ENCODE measurements at places on chromosomes 2 and 18. TPM values are rescaled to one million over a fixed set of nuclear protein-coding genes. Genes with fewer than 3 reads are reported as not detected.

Gene GPR39
- not detected for total RNA-seq

Gene SNORC
- total RNA-seq, result 2.4 TPM

Gene LOXHD1
- 0.45 TPM for total RNA-seq

Gene CRYGA
- not detected for total RNA-seq

Gene FBXO48
- total RNA-seq, result 1.3 TPM

Gene MSTN
- not detected for total RNA-seq

Gene ADD2
- 26.3 TPM for total RNA-seq

Gene RTP5
- total RNA-seq, result 0.22 TPM

Gene ZSWIM2
- not detected for total RNA-seq

Gene CPO
- not detected for total RNA-seq

Gene RRM2
- total RNA-seq, result 396 TPM

DNA sequence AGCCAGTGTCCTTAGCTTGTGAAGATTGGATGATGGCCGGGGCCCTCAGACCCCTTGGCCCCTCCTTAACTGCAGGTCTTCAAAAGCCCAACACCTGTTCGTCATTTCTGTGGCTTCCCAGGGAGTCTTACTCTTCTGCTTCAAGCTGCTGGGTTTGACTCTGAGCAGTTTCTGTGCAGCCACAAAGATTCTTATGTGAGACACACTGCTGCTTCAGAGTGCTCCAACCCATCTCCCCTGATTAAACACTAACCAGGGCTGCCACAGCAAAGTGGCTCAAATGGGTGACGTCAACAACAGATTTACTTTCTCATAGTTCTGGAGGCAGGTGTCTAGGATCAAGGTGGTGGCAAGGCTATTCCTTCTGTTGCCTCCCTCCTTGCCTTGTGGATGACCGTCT is 40.8 kb downstream of the TSN start:
- DNase-seq, result no peak

- no peak for DNase-seq
Measured at GRCh38 chr2:200620606-200621390, 35.0 kb downstream of the AOX1 start.

GRCh38 chr2:148922062-148922461 is 47.0 kb downstream of the KIF5C start:
- no peak for DNase-seq

DNA sequence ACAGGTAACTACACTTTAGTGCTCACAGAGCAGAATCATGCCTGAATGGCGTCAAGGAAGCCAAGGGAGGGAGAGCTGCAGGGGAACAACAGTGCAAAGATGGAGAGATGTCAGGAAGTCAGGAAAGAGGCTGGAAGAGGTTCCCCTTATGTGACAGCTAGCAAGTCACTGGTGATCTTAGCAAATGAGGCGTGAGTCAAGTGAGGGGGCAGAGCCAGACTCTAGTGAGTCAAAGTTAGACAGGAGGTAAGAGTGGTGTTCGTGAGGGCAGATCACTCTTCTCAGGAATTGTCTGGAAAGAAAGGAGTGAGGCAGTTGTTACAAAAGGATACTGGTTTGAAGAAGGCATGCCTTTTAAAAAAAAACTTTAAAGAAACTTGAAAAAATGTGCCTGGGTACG is 87.1 kb downstream of the MEP1B start:
- DNase-seq, result no peak

DNA sequence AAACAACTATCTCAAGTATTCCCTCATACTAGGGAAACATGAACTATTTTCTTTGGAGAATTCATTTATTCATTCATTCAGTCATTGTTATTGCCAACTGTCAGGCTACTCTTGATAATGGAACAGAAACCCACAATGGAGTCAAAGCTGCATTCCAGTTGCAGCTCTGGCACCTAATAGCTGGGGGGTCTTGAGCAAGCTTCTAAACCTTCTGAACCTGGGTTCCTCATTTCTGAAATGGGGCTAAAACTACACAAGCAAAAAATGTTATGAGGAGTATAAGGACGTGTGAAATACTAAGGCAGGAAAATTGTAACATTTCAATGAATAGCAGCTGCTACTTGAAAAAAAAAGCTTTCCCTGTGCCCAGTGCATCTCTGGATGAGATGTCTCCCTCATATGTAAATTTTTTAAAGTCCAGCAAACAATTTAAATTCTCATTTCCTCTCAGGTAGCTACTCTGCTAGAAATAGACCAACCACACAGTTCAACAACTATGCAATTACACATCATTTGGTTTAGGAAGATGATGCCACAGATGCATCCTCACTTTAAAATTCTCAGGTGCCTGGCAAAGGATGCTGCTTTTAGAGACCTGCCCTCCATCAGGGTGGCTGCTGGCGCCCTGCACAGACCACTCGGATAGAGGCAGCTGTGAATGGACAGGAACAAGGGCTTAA is 38.5 kb downstream of the SPRED2 start:
- DNase-seq, result no peak

DNA sequence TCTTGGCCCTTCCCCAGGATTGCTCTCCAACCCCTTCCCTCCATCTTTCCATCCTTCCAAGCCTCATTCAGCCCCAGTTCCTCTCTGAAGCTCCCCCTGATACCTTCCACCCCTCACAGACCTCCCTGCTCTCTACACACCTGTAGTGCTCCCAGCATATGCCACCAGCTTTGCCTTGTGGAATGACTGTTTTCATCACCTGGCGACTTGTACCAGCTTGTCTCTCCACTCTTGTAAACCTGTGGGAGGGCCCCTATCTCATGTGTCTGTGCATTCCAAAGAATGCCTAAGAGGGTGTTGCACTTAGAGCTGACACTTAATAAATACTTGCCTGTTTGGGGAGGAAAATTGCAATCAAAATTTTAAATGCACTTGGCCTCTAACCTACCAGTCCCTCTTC is 198.7 kb downstream of the BCL11A start:
- DNase-seq, result no peak

DNA sequence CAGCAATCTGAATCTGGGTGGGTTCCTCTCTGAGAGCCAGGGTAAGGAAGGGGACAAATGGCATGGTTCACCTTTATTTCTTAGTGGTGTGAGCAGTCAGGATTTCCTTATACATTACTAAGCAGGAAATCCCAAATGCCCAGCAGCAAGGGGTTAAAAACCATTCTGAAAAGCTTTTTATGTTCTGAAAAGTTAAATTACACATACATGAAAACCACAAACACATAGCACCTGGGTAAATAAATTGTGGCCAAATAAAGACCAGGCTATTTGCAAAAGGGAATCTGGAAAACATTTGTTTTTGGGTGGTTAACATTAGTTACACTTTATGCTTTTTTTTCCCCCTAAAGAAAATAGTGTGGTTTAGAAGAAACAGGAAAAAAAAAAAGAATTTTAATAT is 156.1 kb downstream of the AGPS start:
- DNase-seq, result no peak

GRCh38 chr2:173881461-173881860 is 83.7 kb downstream of the SP3 start:
- no peak for DNase-seq

DNA sequence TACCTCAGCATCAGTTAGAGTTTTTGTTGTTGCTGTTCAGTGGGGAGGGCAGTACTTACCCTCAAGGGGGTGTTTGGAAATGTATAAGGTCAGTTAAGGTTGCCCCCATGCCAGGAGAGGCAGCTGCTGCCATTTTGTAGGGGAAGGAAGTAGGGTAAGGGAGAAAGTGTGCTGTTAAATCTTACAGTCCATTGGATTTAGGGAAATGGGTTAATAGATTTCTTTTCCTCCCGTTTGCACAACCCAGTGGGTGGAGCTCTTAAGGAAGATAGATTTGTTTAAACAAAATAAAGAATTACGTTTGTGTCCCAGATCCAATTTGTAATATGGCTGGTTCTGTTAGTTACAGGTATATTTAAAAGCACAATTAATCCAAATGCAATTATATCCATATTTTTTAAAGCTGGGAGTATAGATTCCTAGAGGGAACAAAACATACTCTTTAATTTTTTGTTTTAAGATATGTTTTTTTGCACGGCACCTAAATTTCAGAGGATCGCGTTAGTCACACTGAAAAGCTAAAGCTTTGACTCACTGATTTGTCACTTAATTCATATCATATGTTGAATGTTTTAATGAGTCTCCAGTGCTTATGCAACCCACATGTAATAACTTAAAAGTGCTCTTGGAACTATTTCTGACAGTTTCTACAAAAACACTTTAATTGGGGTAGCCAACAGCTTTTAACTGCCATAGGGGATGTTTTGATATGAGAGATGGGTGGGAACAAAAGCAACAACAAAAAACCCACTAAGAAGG is 9.0 kb upstream of the CWC22 start:
- no peak for DNase-seq

- DNase-seq, result no peak
Measured at GRCh38 chr18:49399003-49399402, 61.4 kb downstream of the DYM start.

- DNase-seq, result no peak
Measured at GRCh38 chr18:59484131-59484530, 125.1 kb upstream of the LMAN1 start.

- no peak for DNase-seq
Measured at GRCh38 chr2:10547663-10548376, 99.7 kb upstream of the ODC1 start.

GRCh38 chr2:48674933-48675332 is 57.3 kb downstream of the GTF2A1L start:
- no peak for DNase-seq

DNA sequence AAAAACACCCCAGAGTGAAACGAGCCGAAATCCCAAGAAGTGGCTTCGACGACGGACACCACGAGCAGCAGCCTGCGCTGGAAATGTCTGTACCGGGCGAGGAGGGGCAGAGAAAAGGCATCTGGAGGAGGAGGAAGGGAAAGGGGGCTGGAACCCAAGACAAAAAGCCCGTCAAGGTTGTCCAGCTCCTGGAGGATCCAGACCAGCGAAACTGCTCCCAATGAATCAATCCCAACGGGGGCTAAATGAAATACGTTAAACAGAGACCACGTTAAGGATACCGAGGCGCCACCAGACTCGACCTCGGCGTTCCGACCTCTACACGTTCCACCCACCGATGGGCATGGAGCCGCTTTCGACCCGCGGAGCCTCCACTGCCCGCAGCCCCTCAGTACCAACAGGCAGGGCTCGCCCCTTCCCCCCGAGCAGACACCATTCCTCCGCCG is 400 bp downstream of the CCDC88A start:
- DNase-seq, result peak; percentile 43

GRCh38 chr2:86283411-86284030 is 53.9 kb downstream of the REEP1 start:
- DNase-seq, result no peak

- DNase-seq, result no peak
Measured at GRCh38 chr2:137964066-137964858, at the start of gene HNMT. Gene HNMT, plus strand, starts transcription at chr2:137964473. Its CDS starts 19 bp downstream, at chr2:137964492.

GRCh38 chr2:12083081-12083581 is 336.7 kb downstream of the LPIN1 start:
- DNase-seq, result no peak

- DNase-seq, result no peak
Measured at GRCh38 chr2:204274991-204275390, 270.3 kb upstream of the PARD3B start.

- no peak for DNase-seq
Measured at GRCh38 chr2:195009202-195009601, 647.8 kb upstream of the SLC39A10 start.

GRCh38 chr18:59455728-59456276 is 96.7 kb upstream of the LMAN1 start:
- DNase-seq, result no peak

GRCh38 chr2:106701203-106702022 is 184.6 kb downstream of the ST6GAL2 start:
- no peak for DNase-seq

DNA sequence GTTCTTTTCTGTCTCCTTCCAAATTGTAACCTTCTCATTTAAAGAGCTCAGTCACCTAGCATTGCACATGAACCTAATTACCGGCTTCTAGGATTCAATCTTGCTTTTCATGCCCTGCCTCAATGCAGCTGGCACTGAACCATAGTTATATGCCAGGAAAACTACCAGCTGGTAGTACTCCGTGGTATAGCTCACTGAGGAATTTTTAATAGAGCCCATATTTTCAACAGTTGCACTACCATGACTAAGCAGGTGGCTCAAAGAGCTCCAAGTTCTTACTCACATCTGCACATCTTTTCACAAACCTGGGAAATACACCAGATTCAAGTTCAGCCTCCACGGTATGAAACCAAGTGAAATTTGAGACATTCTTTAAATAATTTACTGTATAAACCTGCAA is 363.5 kb downstream of the GRB14 start:
- no peak for DNase-seq

DNA sequence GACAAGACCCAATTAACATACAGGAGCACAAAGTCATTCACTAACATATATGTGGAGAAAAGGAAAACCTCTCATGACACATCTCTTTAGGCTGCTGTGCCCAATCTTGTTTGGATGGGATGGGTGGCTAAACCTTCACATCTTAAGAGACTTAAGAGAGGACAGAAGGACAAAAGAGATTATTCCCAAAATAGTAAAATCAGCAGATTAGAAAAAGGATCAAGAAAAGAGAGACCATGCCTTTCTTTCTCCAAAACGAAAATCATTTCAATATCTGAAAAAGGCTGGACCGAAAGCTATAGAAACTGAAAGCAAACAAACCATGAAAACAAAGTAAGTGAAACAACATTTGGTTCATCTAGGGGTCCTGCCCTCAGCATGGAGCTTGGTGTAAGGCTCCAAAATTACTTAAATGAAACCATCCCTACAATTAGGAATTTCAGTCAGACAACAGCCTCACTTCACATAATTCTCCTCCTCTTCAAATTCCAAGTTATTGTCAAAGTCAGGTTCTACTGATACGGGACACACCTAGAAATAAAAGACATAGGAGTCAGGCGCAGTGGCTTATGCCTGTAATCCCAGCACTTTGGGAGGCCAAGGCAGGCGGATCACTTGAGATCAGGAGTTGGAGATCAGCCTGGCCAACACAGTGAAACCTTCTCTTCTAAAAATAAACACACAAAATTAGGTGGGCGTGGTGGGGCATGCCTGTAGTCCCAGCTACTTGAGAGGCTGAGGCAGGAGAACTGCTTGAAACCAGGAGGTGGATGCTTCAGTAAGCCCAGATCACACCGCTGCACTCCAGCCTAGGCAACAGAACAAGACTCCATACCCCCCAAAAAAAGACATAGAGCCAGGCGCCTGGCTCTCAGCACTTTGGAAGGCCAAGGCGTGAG is 5.2 kb downstream of the STARD7 start:
- no peak for DNase-seq

GRCh38 chr2:72085036-72085435 is 62.6 kb downstream of the CYP26B1 start:
- DNase-seq, result no peak

DNA sequence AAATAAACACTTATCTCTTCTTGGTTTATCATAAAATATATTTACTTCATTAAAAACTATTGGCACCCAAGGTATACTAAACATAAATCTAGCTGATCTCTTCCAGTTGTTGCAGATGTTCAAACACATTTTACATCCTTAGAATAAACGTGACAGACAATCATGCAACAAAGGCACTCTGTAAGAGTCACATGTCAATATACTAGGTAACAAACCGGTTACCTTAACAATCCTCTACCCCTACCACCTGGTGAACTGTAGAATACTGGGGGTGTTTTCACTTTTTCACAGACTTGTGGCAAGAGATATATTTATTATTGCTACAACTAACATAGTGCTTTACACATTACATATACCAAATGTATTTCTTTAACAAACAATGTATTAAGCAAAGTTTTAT is 15.8 kb downstream of the STK17B start:
- no peak for DNase-seq

GRCh38 chr2:108115868-108116267 is 123.9 kb upstream of the SULT1C3 start:
- no peak for DNase-seq

GRCh38 chr2:160522951-160523710 is 29.5 kb upstream of the RBMS1 start:
- no peak for DNase-seq

- no peak for DNase-seq
Measured at GRCh38 chr2:64656379-64656778, 2.7 kb upstream of the SERTAD2 start.

Measured in activated CD8-positive, alpha-beta T cell treated with anti-CD3 and anti-CD28 coated beads for 36 hours (primary cell).